Tibial nerve (tissue), 4 donors: ENCODE measurements at places on chromosomes 16 and 17.

GRCh38 chr16:87266846-87267245 is 50.3 kb downstream of the C16orf95 start:
- no peak for DNase-seq

GRCh38 chr16:55494994-55495421 is 13.9 kb upstream of the LPCAT2 start:
- DNase-seq, result peak; percentile 81

GRCh38 chr17:60293580-60294335 is 98.2 kb downstream of the USP32 start:
- no peak for DNase-seq

DNA sequence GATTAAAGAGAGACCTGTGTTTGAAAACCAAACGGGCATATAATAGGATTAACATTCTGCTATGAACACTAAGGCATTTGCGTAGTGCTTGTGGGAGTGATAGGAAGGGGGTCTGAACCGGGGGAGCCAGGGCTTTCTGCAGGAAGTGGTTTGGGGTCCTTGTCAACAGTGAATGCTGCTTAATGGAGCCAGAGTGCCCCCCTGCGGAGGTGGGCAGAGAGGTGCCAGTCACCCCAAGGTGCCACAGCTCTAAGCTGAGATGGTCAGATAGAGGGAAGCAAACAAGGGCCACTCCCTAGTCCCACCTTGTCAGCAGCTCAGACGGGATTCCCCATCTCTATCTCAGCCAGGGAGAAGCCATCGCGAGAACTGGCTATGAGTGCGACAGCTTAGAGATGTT is 17.7 kb downstream of the NAA60 start:
- DNase-seq, result no peak

DNA sequence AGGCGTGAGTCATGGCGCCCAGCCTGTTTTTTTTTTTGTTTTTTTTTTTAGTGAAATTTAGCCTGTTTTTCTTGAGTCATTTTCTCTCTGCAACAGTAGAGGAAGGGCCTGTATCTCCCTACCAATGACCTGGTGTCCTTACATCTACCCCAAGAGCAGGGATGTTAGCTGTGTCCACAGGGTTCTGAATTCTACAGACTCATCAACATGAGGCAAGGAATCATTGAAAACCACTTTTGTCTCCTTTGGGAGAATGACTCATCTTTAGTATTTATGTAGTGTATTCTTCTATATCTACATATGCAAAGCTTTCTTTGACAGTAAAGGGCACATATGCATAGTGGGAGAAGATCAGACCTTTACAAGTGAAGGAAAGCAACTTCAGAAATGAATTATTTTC is 105.3 kb downstream of the SPECC1 start:
- DNase-seq, result no peak

DNA sequence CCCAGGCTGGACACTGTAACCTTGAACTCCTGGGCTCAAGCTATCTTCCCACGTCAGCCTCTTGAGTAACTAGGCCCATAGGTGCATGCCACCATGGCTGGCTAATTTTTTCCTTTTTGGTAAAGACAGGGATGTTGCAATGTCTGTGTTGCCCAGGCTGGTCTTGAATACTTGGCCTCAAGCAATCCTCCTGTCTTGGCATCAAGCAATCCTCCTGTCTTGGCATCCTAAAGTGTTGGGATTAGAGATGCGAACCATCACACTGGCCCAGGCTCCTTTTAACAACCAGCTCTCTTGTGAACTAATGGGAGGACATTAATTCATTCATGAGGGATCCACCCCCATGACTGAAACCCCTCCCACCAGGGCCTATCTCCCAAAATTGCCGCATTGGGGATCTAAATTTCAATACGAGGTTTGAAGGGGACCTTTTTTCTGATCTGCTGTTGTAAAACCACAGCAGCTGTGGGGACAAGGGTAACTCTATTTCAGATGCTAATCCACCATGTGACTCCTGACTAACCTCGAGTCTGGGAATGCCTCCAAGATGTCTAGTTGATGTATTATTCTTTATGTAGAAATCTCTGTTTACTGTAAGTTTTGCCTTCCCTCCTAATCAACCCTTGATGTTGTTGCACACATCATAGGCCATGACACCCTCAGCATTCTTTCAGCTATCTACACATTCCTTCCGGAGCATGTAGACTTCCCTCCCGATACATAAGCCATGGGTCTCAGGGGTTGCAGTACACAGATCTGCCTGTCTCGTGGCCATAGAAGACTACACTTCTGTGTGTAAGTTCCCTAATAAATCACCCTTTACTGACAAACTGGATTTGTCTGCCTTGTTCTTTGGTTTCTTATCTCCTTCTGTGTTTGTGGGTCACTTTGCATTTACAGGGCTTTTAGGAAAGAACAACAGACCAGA is 37.6 kb downstream of the RNF112 start:
- DNase-seq, result no peak

DNA sequence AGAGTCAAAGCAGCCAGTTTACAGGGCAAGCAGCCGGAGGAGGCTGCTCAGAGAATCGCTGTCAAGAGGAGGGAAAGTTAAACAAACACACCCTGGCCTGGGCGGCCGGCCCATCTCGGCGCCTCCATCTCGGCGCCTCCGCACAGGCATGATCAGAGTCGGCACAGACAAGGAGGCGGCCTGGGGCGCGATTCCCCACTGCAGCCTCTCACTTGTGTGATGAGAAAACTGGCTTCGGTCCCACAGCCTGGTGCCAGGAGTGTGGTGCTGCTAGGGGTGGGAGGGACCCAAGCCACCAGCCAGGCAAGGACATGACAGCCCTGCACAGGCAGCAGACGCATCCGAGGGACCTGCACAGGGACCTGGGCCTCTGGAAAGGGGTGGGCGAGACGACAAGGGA is 17.7 kb downstream of the SLC38A10 start:
- DNase-seq, result no peak

GRCh38 chr17:33977729-33978514 is 277.2 kb upstream of the CCL2 start:
- no peak for DNase-seq

DNA sequence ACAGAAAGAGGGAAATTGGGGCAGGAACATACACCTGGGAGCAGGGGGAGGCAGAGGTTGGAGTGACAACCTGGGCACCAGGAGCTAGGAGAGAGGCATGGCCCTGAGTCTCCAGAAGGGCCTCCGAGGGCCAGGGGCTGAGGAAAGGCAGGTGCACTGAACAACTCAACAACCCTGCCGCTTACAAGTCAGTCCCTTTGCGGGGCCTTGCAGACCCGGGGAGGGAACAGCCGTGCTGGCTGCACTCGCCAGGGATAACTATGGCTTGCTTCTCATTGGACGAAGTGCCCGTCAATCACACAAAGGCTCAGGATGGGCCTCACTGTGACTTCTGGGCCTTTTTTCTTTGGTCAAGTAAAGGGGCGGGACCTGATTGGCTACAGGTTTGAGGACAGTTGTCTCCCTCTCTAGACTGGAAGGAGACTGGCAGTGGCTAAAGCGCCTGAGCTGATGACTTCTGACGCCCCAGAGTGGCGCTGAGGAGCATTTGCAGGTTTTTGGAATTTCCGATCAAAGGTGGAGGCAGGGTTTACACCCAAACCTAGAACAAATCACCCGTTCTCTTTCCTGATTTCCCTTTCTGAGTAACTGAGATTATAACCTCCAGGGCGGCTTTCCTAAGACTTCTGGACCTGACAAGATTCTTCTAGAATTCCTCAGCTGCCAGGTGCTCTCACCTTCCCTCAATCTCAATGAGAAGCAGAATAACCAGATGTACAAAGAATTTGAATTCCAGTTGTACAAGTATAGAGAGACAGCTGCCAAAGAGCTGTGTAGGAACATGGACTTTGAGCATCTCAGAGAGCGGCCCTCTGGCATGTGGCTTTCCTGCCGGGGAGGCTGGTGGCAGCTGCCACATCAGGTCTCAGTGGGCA is 27.6 kb upstream of the ST6GALNAC2 start:
- DNase-seq, result no peak

DNA sequence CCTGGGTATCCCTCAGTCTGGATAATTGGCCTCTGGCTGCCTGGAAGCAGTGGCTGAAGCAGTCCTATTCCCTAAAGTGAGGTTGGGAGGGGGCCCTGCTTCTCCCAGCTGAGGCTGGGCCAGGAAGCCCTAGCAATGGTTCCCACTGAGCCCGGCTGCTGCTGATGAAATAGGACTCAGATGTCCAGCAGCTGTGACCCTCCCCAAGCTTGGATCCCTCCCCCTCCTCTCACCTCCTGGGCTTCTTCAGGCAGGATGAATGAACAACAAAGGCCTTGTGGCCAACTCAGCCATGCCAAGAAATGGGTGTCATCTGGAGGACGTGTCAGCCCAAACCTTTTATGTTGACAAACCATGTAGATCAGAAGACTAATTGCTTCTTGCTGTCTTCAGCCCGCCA is 42.0 kb downstream of the AXIN2 start:
- no peak for DNase-seq

GRCh38 chr17:43533699-43534098 is 12.4 kb downstream of the ETV4 start:
- no peak for DNase-seq

- no peak for DNase-seq
Observed at GRCh38 chr17:72118335-72119076, 2.3 kb upstream of the SOX9 start.

GRCh38 chr17:75181608-75182318 is 996 bp downstream of the SUMO2 start:
- no peak for DNase-seq

DNA sequence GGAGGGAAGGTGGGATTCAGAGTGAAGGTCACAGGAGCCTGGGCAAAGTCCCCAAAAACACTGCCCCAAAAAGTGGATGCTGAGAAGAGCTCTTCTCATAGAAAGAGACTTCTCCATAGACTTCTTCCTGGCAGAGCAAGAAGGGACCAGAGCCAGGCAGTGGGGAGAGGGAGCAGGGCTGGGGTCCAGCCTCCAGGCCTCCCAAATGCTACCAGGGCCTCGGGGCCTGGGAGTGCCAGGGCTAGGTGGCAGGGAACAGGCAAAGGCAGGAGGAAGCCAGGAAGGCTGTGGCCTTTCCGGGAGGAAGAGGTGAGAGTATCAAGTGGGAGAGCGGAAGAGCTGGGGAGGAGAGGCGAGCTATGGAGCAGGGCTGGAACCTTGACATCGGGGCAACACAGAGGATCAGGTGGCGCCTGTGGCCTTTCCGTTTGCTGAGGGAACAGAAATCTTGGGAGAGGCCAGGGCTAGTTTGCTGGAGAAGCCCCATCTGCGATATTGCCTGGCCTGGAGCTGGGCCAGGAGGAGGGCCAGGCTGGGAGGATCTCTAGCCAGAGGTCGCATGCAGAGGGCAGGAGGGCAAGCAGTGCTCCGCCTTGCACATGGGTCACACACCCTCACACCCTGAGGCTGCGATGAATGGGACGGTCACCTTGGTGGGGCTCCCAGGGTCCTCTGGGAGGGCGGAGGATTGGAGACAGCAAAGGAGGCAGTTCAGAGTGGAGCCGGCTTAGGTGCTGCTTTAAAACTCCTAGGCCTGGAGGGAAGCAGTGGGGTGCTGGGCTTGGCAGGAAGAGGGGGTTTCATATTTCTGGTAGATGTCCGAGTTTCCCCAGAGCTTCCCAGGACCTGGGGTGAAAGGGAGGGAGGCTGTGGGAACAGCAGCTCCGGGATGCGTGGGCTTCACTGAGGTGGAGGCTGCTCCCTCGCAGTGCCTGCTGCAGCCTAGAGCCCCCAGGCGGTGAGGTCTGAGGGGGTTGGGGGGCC is 3.4 kb downstream of the SLC16A5 start:
- DNase-seq, result no peak

DNA sequence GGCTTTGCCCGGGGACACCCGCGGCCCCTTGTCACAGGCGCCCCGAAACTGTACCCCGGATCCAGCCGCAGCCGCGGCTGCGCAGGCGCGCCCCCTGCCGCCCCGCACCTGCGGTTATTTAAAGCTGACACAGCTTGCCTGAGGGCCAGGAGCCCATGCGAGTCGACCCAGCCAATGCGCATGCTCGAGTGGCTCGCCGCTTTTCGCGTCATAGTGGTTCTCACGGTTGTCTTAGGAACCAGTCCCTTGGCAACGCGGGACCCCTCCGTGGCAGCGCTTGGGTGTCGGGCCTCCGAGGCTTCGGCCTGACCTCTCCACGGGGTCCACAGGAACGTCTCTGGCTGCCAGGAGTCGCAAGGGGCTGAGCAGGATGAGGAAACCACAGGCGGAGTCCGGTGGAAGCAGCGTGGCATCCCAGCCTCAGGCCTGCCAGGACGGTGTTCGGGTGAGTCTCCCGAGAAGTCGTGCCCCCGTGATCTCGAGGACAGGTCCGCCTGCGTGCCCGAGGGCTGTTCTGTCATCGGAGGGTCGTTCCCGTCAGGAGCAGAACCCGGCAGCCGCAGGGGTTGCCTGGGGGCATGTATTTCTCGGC is 716.9 kb downstream of the KCNJ18 start:
- DNase-seq, result no peak

DNA sequence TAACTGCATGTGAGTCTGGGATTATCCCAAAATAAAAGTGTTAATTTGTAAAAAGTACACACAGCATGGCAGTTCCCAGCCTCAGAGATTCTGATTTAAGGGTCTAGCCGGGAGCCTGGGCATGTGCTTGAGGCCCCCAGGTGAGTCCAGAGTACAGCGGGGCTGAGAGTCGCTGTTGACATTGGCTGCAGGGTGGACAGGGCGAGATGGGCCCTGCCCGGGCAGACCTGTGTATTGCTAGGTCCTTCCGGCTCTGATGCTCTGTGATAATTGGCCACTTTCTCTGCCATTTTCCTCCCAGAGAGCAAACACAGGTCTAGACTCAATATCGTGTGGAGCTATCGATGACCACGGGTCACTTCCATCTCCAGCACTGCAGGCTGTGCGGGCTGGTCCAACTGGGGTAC is 73.6 kb downstream of the ABCC6 start:
- DNase-seq, result no peak

DNA sequence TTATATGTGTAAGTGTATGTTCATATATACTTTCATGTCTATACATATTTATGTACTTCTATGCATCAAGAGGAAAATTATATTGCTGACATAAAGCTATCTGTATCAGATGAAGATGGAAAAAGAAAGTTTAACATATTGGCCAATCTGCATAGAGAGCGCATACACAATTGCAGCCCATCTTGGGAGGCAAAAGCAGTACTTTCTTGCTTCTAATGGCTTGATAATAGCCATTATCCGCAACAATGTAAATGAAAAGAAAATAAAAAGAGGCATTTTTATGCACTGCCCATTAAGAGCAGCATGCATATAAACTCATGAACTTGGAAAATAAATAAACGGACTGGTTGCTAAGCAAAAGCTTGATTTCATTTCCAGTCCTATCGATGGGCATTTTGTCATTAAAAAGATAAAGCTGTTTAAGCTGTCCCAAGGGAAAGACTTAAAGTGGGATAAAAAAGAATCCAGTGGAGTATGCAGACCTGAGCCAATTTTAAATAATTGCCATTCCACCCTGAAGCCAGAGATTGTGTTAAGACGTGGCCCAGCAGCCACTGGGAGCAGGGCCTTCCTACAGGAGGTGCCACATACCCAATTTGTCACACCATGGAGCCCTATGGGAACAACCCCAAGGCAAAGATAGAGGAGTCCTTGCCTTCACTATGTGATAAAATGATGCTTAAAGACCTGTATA is 183.6 kb upstream of the CDH11 start:
- DNase-seq, result no peak

- DNase-seq, result peak; percentile 6
Observed at GRCh38 chr17:16287563-16288027, 65.7 kb downstream of the CENPV start.

- no peak for DNase-seq
Observed at GRCh38 chr16:88713568-88714419, 7.5 kb downstream of the CTU2 start.

GRCh38 chr17:31171701-31172100 is 76.9 kb downstream of the NF1 start:
- DNase-seq, result no peak
